ENCODE measurements at places on chromosomes 1 and 21.

- DNase-seq, result no peak
These were observed 68.3 kb downstream of the C4BPA start for GRCh38 chr1:207172321-207172720.

- DNase-seq, result no peak
These were observed 46.0 kb downstream of the TRAPPC10 start for GRCh38 chr21:44057960-44058651.

GRCh38 chr1:172401892-172402291 lies 18.6 kb upstream of the C1orf105 start:
- DNase-seq, result no peak

- DNase-seq, result no peak
These were observed 1.8 kb downstream of the DNAJB4 start for GRCh38 chr1:78006521-78006920.
